Stimulated activated CD4-positive, alpha-beta T cell treated with anti-CD3 and anti-CD28 coated beads, Interleukin-4, amount 100 ng/mL, for 48 hours (primary cell): ENCODE measurements at places on chromosomes 1 and 21.

DNA sequence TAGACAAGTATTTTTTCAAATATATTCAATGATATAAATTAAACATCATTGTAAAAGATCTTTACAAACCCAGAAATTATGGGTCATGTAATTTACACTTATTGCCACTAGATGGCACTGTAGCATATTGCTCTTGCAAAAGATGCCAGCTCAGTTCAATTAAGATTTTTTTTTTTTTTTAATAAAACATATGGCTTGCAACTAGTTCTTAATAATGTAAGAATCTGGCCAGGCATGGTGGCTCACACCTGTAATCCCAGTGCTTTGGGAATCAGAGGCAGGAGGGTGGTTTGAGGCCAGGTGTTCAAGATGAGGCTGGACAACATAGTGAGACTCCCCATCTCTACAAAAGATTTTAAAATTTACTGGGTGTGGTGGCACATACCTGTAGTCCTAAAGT, 49.4 kb upstream of the DESI2 start:
- no peak for DNase-seq

DNA sequence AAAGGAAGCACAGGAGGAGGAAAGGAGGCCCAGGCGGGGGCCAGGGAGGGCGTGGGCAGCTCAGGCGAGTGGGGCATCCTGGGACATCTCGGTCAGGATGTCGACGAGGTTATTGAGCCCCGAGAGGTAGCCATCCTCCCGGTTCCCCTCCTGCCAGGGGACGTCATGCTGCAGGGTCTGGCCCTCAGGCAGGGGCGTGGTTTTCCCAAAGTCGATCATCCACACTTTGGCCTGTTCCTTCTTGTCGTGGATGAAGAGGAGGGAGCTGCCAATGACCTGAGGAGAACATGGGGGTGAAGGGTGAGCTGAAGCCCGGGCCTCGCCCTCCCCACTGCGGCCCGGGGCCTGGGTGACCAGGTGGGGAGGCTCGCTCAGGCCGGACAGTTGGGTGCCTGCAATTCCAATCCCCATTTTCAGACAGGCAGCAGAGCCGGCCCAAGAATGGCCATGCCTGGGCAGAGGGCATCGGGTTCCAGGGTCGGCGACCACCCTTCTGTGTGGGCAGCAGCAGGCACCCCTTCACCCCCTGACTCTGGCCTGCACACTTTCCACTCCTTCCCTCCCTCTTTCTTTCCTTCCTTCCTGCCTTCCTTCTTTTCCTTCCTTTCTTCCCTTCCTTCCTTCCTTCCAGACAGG, 86.2 kb downstream of the STUM start:
- no peak for DNase-seq

GRCh38 chr1:110896090-110896489, 23.1 kb downstream of the CD53 start:
- DNase-seq: no peak

GRCh38 chr1:198696211-198696610, 57.4 kb downstream of the PTPRC start:
- no peak for DNase-seq

- DNase-seq: no peak
These were observed 80.9 kb upstream of the AJAP1 start for GRCh38 chr1:4573526-4573925.

DNA sequence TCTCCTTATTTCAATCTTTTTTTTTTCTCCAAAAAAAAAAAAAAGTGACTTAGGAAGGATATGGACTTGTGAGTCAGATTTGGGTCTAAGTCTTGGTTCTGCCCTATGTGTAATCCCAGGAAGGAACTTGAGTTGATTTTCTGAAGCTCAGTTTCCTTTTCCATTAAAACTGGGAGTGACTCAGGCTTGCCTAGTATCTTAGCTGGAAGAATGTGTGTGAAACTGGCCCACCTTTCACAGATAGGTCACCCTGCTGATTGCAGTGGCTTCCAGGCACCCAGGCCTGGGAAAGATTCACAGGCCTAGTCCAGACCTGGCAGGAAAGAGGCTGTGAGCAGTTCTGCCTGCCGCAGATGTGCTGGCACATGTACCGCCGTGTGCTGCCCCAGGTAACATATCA, 218.3 kb upstream of the HOOK1 start:
- DNase-seq: no peak

GRCh38 chr1:204295671-204296070, 64.1 kb downstream of the PLEKHA6 start:
- DNase-seq: no peak

GRCh38 chr21:36908260-36908908, 58.1 kb downstream of the HLCS start:
- DNase-seq: no peak

- no peak for DNase-seq
These were observed 54.6 kb downstream of the CASQ2 start for GRCh38 chr1:115713906-115714305.
